ENCODE measurements at places on chromosomes 5 and 9. TPM values are rescaled to one million over a fixed set of nuclear protein-coding genes. Genes with fewer than 3 reads are reported as not detected.

DNA sequence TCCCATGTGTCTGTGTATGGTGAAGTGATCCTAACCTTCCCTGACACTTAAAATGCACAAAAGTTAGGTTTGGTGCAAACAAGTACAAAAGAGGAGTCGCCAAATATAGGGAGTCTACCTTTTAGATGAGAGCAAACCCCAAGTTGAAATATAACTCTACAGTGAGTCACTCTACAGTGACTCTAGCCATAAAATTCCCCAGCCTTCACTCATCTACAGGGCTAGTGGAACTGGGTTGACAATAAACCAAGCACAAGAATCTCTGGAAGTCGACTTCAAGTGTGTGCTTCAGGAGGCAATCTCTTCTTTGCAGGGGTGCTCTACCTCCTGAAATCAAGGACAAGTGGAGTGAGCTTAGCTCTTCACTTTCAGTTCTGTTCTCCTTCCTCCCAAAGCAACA lies 3.3 kb downstream of the SHISAL2B start:
- DNase-seq = no peak

GRCh38 chr9:113876151-113876992 lies at the start of gene ZNF618:
TSS of gene ZNF618 (plus strand) at chr9:113876309. CDS start at chr9:113876381, 72 bp downstream.
- no peak for DNase-seq

GRCh38 chr5:114243281-114243971 lies 118.4 kb upstream of the KCNN2 start:
- no peak for DNase-seq

- DNase-seq = no peak
Measured at GRCh38 chr5:162512935-162513565, 445.5 kb downstream of the GABRG2 start.

DNA sequence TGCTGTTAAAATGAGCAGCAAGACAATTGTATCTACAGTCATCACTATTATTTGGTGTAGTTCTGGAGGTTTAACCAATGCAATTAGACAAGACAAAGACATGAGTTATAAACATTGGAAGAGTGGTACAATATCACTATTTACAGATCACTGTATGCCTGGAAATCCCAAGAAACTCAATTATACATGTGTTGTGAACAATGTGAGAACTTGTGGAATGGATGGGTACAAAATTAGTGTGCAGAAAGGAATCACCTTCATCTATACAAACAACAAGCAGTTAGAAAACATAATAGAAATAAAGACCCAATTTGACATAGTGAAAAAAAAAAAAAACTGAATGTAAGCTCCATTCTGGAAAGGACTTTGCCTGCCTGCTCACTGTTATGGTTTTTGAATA lies 12.4 kb upstream of the CCDC112 start:
- no peak for DNase-seq

- no peak for DNase-seq
Measured at GRCh38 chr5:14227513-14227912, 84.4 kb downstream of the TRIO start.

- DNase-seq = no peak
Measured at GRCh38 chr5:39794513-39795210, 369.9 kb upstream of the DAB2 start.

DNA sequence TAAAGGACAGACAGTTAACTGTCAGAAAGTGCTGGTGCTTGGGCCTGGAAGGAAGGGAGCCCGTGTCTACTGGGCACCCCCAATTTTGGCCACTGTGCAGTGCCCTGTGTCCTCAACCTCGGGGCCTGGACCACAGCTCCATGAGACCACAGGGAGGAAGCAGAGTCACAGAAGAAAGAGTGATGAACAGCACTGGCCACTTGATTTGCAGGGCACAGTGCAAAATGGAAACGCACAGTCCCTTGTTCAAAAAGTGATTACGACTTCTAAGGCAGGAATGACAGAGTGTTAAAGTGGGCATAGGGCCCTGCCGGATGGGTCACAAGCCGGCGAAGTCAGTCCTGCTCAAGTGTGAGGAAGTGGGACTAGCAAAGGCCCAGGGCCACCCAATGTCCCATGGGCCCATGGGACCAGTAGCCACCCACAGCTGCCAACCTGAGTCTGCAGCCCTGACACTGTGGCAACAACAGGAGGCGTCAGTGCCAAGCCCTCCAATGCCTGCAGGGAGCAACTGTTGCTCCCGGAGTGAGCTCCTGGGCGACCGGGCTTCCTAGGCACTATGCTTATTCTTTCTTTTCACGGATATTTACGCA lies 85.4 kb downstream of the ADAMTS2 start:
- DNase-seq = no peak

GRCh38 chr5:146130440-146131045 lies 25.2 kb upstream of the PLAC8L1 start:
- peak; percentile 4 for DNase-seq

The ADGRD2 gene
- not detected for total RNA-seq

The ATOSB gene
- total RNA-seq = 2.3 TPM

The ELOVL7 gene
- 7.3 TPM for total RNA-seq

The NADK2 gene
- total RNA-seq = 71.4 TPM

The CSF2 gene
- not detected for total RNA-seq

The OBP2B gene
- not detected for total RNA-seq

All from HepG2 (cell line).